Right renal cortex interstitium (tissue), 3 donors: ENCODE measurements at places on chromosomes 3 and 15.

DNA sequence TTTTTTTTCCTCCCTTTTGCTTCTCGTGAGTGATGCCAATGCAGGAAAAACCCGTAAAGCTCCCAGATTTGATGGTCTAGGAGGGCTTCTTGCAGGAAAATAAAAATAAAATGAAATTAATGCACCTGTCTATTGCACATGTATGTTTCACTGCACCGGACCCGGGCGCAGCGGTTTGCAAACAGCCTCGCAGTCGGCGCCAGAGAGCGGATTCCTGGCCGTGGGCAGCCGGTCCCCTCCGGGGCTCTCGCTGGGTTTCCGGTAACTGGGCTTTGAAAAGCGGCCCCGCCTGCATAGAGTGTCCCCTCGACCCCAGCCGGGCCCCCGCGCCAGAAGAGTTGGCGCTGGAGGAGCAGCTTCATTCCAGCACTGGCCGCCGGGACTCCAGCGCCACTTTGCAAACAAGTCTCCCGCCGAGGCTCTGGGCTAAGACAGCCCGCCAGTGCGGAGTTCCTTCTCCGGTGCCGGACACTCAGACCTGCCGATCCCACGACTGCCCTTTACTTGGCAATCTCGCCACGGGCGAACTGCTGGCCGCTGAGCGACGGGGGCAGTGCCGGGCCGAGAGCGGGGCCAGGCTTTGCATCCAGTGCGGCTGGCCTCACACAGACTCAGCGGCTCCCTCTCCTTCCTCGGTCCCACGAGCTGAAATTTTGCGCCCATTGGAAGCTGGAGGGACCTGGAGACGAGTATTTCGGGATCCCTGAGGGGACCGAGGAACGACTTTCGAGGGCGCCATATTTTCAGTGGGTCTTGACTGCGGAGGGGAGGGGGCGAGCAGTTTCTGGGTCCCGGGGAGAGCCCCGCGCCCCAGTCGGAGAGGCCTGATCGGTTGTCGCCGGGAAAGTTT is 225.9 kb upstream of the C2CD4B start:
- DNase-seq: peak; percentile 32

DNA sequence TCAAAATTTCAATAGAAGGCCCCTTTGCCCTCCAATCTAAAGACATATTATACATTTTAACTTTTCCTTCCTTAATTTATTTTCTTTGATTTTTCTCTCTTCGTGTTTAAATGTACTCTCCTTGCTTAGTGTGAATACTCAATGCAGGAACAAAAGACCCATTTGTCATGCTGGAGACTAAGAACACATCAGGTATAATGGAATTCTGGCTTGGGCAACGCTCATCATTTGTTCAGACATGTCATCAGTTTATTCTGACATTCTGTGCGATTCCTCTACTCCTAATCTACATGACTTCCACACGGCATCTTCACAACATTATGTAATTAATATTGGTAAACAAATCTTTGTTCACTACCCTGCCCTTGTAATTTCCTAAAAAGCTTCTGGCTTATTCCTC is 136.6 kb upstream of the LRRN1 start:
- DNase-seq: no peak

DNA sequence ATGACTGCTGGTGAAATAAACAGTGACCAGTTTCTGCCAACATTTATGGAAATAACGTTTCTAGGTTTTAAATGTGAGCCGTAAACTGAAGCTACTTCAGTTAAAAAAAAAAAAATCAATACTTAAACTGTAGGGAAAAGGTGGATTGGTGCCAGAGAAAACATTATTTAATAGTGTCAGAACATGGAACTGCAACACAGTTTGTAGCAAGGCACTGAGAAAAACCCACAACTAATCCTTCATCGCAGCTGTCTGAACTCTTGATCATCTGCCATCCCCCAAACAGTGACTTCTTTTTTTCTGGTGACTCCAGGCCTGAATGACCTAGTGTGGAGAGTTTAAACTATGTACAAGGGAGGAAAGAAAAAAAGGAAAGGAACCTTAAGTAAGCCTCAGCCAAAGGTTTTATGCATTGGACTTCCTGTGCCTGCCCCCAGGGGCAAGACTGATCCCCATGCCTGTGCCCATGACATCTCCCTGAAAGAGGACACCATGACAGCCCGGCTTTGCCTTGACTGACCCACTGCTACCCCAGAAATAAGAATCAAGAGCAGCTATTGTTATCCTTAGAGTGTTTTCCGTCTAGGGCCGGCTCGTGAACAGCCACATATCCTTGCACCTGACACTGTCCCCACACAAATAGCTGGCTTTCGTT is 33.1 kb downstream of the CRTAP start:
- DNase-seq: no peak

DNA sequence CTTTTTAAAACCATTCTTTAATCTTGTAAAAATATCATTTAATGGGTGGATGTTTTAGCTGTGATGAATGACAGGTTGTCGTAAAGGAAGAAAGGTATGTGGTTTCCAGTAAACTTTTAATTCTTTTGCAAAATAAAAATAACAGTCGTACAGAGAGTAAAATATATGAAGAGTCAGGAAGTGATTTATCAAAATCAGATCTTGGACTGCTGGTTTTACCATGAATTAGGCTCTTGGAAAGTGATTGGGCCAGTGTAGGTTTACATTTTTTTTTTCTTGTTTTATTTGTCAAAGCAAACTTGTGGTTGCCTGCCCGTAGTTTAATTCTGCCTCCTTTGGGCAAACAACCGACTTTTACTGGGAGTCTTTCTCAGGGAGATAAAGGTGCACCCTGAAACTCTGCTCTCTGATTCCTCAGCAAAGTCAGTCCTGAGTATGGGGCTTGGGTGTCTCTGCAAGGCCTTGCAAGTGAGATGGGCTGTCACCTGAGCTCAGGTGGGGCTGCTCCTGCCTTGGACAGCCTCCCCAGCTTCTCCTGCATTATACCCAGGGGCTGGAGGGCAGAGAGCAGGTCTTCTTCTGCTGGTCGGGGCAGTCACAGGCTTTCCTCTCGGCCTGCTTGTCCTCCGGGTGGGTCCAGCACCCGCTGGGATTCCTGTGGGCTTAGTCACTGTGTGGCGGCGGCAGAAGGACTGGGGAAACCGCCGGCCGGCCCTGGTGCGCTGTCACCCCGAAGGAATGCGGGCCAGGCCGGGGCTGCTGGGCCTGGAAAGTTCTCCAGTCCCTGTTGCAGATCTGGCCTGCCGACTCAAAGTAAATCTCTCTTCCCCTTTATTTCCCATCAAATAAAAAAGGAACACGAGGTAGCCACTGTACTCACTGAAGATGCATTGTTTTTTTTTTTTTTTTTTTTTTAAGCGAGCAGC is 79.0 kb downstream of the IGF1R start:
- no peak for DNase-seq

DNA sequence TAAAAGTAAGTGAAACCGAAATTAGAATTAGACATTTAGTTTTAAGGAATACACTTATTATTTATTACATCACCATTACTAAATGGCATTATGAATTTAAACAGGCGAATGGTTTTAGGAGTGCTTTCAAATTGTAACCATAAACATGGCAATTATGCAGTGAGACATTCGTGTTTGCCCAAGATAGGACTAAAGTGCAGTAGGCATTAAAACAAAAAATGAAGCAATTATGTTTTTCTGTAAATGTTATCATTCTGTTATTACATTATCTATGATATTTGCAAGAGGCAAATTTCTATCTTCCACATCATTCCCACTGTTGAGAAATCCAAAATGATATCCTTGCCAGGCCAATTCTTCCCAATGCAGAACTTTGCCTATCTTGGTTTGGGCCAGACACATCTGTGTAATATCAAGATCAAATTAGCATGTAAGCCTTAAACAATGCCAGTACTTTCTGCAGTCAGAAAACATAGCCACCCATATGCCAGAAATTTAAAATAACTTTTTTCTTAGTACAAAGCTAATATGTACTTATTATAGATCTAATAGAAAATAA is 156.9 kb downstream of the ATP8B4 start:
- DNase-seq: no peak

GRCh38 chr15:88504445-88504844 is 36.9 kb downstream of the MRPS11 start:
- no peak for DNase-seq

GRCh38 chr3:7254251-7254650 is 393.3 kb downstream of the GRM7 start:
- no peak for DNase-seq

GRCh38 chr3:66717806-66718205 is 217.0 kb upstream of the LRIG1 start:
- no peak for DNase-seq

DNA sequence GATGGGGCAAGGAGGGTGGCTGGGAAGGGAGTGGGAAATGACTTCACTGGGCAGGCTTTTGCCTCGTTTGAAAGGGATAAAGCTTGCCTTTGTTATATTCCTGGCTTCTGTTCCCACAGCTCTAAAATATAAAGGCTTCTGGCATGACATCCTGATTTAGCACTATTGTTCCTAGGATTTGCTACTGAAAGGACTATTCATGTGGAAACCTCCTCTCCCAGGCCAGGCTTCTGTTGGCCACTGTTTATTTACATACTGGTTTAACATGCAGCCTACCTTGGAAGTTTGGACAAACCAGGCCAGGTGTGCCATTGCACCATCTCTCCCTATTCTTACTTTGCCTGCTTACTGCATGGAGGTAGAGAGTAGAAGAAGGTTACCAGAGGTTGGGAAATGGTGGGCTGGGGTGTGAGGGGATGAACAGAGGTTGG is 2.4 kb upstream of the LMCD1 start:
- no peak for DNase-seq

DNA sequence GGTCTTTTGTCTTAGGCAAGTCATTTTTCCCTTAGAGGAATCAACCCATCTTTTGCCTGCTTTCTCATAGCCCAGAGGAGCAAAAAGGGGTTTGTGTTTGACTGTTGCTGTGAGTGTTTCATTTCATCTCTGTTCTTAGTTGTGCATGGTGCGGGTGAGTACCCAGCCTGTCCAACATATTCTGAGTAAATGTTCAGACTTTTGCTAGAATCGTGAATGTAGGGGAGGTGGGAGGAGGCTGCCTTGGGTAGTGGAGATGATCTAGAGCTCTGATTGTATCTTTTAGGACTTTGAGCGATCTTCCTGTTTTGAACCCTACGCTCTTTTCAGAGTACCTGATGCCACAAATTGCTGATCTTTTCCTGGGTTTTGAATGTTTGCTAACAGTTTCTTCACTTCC is 123.1 kb downstream of the ZNF609 start:
- DNase-seq: no peak

DNA sequence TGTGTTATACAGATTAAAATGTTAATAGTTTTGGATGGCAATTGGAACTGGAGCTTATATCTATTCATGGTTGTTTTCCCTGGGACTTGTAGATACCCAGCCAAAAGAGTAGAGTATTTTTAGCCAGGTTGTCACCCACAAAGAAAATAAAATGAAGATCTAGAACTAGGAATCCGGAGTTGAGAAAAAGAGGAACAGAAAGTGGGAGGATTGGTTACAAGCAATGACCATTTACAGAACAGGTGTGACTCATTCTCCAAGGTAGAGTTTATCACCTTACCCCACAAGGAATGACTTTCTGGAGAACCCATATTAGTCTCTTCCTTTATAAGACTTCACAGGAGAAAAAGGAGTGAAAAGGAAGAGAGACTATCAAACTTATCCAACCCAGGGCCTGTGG is 99.8 kb downstream of the TMEM108 start:
- no peak for DNase-seq

GRCh38 chr3:46935168-46935858 is 41.2 kb downstream of the CCDC12 start:
- DNase-seq: no peak

DNA sequence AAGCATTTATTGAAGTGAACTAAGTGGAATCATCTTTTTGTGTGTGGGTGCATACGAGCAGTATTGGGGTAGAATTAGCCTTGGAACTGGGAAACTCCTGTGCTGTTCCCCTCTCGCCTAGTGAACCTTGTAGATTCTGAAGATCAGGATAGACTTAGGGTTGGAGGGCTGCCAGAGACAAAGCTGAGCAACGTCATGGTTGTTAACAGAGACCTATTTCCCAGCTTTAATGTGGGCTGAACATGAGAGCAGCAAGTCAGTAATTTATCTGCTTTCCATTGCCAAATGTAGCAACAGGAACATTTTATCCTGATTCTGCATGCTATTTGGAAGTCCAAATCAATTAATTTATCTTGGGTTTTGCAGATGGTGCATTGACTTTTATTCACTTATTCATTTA is 246.6 kb downstream of the IL20RB start:
- DNase-seq: no peak

DNA sequence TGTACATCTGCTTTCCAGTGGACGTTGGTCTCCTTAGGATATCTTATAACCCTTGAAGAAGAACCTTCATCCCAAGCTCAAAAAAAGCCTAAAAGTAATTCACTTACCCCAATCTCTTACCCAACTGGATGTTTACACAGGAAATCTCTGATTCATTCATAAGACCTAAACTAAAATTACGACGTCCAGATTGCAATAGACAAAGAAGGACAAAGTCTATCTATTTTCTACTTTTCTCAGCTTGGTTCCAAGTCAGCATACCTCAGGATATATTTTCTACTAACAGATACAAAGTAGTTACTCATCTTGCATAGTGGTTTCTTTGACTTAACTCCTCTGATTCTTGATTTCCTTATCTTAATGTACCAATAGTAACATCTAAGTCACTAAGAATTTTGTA is 669.9 kb downstream of the OTOL1 start:
- no peak for DNase-seq

- DNase-seq: no peak
Measured at GRCh38 chr3:59920822-59921221, 871.0 kb upstream of the CFAP20DC start.

DNA sequence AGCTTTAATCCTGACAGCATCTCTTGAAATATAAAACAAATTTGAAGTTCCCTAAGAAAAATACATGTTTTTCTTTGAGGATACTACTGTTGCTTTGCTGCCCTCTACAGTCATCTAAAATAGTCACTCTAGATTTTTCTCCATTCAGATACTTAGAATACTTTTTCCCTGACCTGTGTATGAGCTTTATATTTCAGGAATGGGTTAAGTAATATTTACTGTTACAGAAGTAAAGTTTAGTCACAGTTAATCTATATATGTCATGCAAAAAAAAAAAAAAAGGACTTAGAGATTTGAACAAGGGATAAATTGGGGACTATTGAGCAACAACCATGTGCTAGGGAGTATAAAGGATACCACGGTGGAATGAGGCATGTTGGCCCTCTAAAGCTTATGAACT is 8.8 kb downstream of the NECTIN3 start:
- no peak for DNase-seq

DNA sequence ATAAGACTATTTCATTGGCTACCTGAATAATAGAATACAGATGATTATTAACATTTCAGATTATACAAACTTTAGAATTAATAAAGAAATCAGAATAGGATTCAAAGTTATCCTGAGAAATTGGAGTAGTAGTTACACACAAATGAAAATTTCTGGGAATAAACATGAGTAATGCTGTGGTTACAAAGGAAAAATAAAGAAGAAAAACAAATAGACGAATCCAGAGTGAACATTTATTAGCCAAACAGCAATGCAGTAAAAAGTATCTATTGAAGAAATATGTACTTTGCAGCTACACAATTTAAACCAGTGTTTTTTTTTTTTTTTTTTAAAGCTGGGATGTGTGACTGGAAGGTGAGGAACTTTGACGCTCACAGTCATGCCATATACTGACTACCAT is 1159.2 kb downstream of the TUSC7 start:
- no peak for DNase-seq

GRCh38 chr3:107438671-107439070 is 61.4 kb downstream of the CCDC54 start:
- no peak for DNase-seq

GRCh38 chr15:57236561-57237300 is 139.6 kb upstream of the CGNL1 start:
- DNase-seq: no peak

- no peak for DNase-seq
Measured at GRCh38 chr3:119628816-119629445, 31.2 kb downstream of the PLA1A start.

GRCh38 chr3:187914231-187914630 is 169.0 kb upstream of the BCL6 start:
- no peak for DNase-seq
